ENCODE measurements at places on chromosomes 13 and 19.

DNA sequence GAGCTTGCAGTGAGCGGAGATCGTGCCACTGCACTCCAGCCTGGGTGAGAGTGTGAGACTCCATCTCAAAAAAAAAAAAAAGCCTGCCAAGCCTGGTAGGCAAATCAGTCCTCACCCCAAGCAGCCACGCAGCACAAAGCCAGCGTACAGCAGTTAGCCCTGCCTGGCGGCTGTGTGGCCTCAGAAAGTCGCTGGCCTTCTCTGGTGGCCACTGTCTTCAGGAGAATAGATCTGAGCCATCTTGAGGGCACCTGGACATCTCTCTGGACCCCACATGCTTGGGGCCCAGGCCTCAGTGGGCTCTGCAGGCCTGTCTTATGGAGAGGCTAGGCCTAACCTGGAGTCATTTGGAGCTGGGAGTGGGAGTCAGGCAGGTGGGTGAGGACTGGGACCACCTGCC, 23.0 kb downstream of the PIAS4 start:
- DNase-seq, result no peak

GRCh38 chr19:21604351-21604926, 99.0 kb downstream of the ZNF429 start:
- no peak for DNase-seq

DNA sequence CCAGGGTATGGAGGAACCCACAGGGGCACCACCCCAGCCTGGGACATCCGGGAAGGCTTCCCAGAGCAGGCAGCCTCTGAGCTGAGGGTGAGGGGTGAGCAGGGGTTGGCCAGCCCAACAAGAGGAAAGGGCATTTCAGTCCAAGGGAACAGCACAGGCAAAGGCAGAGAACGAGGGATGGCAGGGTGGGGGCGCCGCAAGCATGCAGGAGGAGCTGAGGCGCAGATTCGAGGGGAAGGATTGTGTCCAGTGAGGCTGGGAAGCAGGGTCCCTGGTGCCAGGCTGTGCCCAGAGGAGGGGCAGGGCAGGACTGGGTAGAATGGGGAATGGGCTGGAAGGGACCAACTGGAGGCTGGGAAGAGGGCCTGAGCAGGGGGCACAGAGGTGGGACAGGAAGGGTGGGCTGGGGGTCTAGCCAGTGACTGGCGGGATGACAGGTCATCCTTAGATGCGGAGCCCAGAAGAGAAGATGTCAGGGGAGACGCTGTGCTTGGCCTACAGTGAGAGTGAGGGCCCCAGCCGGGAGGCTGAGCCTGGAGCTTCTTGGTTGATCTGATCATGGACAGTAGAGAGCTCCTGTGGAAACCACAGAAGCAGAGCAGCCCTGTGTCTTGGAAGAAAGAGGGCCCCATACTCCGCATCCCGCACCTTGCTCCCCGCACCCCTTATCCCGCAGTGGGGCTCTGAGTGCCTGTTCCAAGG, 13.6 kb downstream of the EMP3 start:
- DNase-seq, result no peak

DNA sequence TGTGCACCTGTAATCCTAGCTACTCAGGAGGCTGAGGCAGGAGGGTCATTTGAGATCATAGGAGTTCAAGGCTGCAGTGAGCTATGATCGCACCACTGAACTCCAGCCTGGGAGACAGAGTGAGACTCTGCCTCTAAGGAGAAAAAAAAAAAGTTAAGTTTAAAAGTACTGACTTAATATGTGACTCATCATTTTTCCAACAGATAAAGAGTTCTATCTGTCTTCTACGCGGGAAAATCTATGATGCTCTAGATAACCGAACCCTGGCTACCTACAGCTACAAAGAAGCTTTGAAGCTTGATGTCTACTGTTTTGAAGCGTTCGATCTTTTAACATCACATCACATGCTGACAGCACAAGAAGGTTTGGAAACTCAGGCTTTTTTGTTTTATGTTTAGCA, 7.2 kb downstream of the CDC16 start:
- no peak for DNase-seq

DNA sequence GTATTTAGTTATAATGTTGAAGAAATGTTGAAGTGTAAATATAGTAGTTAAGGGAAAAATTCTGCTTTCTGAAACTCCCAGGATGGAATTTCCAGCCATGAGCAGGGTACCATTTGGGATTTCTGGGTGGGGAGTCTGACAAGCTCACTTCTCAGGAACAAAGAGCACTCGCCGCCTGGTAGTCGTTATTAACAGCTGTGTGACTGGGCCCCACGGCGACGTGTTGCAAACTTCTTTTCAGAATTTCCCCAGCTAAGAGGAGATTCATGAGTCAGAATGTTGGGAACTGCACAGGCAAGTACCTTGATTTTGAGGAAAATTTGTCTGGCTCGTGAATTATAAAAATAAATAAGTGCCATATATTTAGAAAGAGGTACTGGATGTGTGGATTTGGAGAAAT, 103.7 kb downstream of the LACC1 start:
- no peak for DNase-seq

DNA sequence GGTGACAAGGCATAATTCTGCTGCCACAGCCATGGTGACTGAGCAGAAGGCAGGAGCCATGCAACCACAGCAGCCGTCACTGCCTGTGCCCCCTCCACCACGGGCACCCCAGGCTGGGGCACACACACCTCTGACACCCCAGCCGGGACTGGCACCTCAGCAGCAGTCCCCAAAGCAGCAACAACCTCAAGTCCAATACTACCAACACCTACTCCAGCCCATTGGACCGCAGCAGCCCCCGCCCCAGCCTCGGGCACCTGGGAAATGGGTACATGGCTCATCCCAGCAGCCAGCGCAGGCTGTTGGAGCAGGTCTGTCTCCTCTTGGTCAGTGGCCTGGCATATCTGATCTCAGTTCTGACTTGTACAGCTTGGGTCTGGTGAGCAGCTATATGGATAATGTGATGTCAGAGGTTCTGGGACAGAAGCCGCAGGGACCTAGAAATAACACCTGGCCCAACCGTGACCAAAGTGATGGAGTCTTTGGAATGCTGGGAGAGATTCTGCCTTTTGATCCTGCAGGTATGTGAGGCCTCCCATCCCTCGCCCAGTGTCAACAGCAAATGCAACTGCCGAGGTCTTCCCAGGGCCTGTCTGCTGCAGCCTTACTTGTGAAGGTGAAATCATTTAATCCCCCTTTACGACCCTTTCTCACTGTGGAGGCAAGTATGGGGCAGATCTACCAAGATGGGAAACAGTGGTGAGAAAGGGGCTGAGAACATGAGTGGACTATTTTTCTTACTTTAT, 22.9 kb upstream of the GPI start:
- DNase-seq, result no peak

DNA sequence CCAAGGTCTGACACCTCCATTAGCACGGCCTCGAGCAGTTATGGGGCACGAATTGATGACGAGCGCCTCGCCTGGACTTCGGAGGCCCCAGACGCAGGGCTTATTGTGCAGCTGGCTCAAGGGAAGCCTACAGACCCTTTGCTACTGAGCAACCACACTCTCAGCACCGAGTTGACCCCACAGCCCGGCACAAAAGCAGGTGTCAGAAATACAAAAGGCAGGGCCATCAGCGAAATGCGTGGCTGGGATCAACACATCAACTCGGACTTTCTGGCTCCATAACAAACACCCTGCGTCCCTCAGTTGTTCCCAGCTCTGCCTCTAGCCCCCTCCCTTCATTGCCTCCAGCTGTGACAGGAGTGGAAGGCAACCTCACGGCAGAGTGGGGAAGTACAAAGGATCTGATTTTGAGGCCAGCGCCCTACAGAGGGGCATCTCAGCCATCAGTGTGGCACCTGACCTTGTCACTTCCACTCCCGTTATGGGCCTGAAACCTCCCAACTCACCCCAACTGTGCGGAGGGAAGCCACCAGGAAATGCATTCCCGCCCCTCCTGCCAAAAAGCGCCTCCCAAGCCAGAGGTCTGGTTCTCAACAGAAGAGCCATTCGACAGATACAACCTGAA, 18.0 kb downstream of the PEPD start:
- no peak for DNase-seq

DNA sequence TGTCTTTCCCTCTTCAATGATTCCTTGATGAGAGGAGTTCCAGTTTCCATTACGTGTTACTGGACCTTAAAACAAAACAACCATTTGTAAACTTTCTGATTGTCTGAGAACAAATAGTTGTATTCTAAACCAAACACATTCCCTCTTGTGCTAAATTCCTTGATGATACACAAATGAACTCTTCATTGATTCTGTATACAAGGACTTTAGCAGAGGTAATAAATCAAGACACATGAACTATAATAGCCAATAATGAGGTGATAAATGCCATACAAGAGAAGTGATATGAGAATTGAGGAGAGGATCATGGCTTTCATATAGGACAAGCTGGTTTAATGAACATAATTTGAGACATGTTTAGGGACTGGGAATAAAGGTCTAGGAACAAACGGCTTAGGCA, 13.5 kb upstream of the GPC5 start:
- DNase-seq, result no peak

GRCh38 chr13:81568824-81569223, 1227.9 kb upstream of the SPRY2 start:
- DNase-seq, result no peak

- peak; percentile 19 for DNase-seq
Measured at GRCh38 chr13:74575729-74576125, 441.5 kb upstream of the KLF12 start.

DNA sequence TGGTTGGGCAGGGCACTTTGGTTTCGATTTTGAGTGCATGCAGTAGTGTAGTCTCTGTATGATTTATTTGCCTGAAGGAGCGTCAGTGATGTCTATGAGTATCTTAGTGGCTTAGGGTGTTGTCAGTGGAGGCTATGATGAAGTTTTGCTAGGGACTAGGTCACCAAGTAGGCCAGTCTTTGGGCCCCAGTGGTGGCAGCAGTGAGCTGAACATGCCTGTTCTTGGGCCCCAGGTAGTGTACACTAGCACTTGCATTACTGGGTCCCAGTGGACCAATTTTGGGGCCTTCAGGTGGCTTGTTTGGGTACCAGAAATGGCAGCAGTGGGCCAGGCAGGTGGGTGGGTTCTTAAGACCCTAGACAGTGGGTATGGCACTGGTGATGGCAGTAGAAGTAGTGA, 598.7 kb upstream of the SPRY2 start:
- DNase-seq, result no peak

DNA sequence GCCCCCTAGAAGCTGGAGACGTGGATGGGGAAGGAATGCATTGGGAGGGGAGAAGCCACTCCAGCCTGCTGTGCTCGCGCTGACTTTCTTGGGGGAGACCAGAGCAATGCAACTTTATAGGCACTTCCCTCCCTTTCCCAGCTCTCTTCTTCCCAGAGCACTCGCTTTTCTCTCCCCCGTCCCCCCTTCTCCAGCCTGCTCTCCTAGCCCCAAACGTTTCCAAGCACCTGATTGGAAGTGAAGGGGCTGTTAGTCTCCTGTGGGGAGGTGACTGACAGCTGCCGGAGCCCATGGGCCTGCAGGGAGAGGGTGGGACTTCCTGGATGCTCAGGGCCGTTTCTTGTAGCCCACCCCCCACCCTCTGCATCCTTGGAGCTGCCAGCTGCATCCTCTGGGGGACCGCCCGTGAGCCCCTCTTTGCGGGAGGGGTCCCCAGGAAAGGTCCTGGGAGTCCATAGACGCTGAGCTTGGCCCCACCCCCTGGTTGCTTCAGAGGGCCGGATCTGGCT, 2.5 kb downstream of the HDGFL2 start:
- DNase-seq, result no peak

DNA sequence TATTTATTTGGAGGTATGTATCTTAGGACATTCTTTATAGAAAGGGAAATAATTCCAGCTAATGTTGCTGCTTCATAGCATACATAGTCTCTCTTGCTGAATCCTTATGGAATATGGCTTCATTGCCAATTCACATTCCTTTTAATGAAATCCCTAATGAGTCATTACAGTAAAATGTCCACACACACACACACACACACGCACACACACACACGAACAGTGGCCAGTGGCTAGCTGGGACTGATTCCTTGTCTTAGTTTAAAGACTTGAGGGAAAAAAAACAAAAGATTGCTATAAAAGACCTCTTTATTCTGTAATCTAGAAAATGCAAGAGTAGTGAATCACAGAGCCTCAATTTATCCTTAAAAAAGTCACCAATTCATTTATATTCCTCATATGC, 301.6 kb downstream of the SLITRK6 start:
- no peak for DNase-seq

GRCh38 chr13:39148513-39148961, 110.3 kb downstream of the NHLRC3 start:
- no peak for DNase-seq

GRCh38 chr19:40191836-40192646, 815 bp downstream of the MAP3K10 start:
- peak; percentile 36 for DNase-seq
